Caudate nucleus (tissue), 63 donors: ENCODE measurements at places on chromosomes 1 and 21.
A peak's percentile ranks its signal among the peaks of the same experiment; 100 is the strongest.

DNA sequence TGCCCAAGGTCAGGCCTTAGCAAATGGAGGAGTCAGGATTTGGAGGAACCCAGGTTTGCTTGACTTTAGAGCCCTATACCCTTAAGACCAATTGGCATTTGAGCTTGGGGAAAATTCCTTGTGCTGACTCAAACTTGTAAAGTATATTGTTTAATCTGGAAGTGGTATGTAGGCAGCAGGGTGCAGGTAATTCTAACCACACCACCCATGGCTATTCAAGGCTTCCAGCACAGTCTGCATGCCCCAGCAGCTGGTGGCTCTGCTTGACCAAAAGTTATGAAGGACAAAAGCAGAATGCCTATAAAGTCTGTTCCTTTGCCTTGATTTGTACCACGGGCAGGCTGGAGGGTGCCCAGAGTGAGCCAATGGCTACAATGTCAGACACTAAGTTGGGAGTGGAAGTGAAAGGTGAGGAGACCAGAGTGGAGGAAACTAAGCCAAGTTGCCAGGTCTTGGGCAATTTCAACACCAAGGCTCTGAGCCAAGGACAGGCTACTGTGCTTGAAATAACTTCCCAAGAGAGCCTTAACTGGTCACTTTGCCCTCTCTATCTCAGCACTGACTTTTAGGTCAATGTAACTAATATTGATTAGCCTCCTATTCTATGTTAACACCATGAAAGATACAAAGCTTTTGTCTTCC, 4.7 kb upstream of the G0S2 start:
- DNase-seq, result no peak

DNA sequence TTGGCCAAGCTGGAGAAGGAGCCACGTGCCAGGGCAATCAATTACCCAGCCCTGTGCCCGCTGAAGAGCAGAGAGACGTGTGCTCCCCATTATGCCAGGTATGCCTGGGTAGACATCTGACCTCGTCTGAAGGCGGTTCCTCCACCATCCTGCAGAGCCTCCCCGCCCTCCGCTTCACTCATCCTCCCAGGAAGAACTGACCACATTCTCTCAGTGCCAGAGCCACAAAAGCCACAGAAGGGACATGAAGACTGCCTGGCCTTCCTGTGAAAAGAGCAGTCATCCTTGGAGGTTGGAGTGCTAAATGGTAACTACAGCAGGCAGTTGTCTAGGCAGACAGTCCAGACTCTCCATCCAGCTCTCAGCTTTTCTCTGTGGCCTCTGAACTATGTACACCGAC, 12.0 kb downstream of the SYT2 start:
- no peak for DNase-seq

DNA sequence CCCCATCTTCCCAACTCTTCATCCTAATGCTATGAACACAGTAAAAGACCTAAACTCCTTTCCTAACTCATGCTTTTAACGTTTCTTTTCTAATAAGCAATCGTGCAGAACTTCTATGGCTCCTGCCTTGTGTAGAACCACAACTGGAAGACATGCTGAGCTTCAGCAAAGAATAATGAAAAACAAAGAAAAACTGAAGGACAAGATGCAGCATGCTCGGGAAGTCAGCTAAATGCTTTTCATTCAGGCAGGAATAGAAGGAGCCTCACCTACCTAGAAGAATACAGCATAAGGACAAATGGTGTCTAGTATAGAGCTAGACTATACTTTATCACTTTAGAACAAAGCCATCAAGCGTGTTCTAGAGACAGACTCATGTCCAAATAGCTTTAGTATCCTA, 45.9 kb downstream of the LUZP1 start:
- DNase-seq, result no peak

- DNase-seq, result no peak
Observed at GRCh38 chr21:38888991-38889561, 83.3 kb downstream of the ETS2 start.

DNA sequence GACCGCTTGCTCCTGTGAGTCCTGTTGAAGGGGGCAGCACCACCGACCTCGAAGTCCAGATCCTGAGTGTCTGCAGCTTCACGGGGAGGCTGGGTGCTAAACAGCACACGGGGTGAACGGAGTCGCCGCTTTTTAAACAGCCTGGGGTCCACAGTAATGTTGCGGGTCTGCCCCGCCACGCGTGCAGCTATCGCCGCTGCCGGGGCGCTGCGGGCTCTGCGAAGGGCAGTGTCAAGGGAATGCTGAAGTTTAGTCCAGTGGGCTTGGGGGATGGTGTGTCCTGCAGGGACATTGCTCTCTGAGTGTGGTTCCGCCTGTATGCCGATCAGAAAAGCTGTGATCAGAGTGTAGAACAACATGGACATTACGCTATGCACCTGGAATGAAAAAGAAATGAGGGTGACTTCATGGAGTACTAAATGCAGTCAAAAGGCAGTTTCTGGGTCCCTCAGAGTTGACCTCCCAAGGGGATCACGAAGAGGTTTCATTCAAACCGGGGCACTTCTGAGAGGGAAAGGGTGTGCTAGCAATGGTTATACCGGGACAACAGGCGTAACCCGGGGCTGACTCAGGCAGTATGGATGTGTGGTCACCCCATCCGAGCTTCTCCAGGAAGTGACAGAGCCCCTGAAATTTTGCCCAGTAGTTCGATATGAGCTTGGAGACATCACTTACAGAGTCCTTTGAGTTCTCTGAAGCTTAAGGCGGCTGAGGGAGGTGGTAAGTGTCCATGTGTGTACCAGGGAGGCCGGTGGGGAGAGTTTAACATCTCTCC, 51.4 kb downstream of the NGF start:
- DNase-seq, result no peak

DNA sequence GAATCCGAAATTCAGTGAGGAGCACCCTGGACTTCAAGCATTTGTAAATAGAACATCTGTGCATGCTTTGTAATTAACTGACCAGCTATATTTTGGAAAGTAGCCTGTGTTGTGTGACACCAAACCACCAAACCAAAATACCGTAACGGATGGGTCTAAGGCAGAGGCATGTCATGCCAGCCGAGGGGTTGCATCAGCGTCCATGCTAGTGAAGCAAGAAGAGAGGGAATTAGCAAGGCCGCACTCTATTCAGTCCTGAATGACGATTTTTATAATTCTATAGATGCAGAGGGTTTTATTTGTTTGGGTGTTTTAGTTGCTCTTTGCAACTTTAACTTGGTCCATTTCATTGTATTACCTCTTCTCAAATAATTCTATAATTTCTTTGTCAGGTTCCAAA, 116.8 kb upstream of the SMYD2 start:
- no peak for DNase-seq

GRCh38 chr1:213988507-213989001, 781 bp downstream of the PROX1 start:
- DNase-seq, result no peak

GRCh38 chr1:221263831-221264767, 384.9 kb downstream of the HLX start:
- DNase-seq, result peak; percentile 8

DNA sequence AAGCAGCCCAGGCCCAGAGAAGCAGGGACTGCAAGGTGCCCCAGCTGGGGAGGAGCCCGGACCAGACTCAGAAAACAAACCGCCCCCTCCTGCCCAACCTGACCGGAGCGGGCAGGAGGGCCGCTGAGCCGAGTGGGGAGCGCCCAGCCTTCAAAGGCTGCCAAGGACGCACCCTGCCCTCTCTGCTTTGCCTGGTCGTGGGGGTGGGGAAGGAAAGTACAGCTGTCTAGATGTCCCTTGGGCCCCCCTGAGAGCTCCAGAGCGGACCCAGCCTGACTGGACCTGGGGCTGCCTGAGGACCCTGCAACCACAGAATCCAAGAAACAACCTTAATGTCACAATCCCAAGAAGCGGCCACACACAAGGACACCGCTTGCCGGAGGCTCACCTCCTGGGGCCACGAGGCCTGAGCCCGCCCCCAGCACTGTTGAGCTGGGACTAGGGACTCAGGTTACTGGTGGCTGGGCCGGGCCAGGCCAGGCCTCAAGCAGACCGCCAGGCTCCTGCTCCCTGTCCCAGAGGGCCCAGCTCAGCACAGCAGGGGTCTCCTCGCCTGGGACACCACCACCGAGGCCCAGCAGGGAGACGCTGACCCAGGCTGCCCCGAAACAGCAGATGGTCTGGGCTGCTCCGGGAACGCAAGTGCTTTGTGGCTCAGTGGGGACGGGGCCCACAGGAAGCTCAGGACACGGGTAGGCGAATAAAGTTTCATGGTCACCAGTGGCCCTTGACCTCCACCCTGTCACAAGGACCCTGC, 1.4 kb downstream of the DVL1 start:
- DNase-seq, result no peak

- no peak for DNase-seq
Observed at GRCh38 chr1:114105421-114105979, 48.2 kb downstream of the SYT6 start.

DNA sequence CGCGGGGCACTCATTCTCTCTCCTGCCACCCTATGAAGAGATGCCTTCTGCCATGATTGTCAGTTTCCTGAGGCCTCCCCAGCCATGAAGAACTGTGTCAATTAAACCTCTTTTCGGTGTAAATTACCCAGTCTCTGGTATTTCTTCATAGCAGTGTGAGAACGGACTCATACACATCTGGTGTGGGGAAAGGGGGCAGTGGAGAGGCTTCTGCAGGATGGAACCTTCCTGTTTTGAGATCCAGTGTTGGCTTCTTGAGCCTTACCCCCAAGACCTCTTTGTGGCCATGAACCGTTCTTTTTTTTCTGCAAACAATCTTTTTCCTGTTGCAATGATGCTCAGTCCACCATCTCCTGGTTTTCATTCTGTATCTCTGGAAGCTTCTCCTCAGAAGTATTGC, 248.4 kb downstream of the PRDM2 start:
- DNase-seq, result no peak

DNA sequence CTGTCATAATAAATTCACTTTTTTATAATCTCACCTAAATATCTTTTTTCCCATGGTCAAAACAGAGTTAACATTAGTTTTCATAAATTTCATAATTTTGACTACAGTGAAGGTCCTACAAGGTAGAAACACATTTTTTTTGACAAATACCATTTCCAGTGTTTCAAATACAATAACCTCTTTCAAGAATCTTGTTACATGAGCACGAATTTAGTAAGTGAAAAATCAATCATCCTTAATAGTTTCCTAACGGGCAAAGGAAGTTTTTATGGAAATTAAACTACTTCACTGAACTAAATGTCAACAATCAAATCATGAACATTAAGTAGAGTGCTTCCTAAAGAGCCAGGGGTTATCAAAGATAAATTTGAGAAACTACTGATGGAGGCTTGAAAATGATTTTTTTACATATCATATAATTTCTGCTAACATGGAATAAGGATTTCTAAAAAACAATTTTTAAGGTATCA, 35.4 kb downstream of the ABL2 start:
- no peak for DNase-seq

DNA sequence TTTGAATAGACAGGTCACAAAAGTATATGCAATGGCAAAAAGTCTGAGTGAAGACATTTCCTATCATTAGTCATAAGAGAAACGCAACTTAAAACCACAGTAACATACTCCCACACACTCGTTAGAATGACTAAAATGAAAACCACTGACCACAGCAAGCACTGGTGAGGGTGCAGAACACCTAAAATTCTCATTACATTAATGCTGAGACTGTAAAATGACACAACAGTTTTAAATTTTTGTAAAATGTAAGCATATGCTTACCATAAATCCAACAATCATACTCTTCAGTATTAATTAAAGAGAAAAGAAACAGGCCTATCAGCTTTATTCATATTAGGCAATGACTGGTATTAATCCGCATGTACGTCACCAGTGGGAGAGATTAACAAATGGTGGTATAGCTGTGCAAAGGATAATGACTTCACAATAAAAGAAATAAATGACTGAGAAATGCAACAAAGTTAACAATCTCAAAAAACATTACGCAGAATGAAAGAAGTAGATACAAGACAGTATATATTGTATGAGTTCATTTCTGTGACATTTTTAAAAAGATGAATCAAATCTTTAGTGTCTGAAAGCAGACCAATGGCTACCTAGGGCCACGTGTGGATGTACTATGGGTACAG, 253.5 kb downstream of the AKT3 start:
- DNase-seq, result no peak

GRCh38 chr21:37848721-37849490, 67.4 kb downstream of the KCNJ6 start:
- no peak for DNase-seq

DNA sequence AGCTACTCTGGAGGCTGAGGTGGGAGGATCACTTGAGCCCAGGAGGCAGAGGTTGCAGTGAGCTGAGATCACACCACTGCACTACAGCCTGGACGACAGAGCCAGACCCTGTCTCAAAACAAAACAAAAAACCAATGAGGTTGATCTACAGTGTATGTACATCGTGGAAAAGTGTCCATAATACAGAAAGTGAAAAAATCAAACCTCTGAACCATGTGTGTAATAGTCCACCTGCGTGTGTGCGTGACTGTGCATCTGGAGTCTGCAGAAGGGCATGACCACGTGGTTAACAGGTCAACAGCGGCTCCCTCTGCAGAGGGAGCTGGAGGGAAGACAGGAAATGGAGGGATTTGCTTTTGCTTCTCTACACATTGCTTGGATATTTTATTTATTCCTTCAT, 32.4 kb upstream of the ENO1 start:
- DNase-seq, result no peak

- no peak for DNase-seq
Observed at GRCh38 chr1:5493851-5494311, 498.3 kb downstream of the NPHP4 start.

- no peak for DNase-seq
Observed at GRCh38 chr1:20321573-20321972, 30.9 kb downstream of the VWA5B1 start.

GRCh38 chr1:200028586-200029034, 1.1 kb downstream of the NR5A2 start:
- no peak for DNase-seq

DNA sequence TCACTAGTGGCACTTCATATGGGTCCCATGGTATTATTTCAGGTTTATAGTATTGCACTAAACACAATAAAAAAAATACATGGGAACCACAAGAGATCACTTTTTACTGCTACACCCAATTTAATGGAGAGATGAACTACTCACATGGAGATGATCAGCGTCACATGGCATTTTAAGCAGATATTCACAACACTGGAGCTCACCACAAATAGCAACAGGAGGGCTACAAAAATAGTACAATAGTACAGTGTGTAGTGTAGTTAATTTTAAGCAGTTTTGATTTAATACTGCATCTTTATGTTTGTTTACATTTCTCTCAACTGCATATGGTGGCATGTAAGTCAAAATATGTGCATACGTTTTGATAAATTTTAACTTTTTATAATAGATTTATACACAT, 31.0 kb downstream of the SNX7 start:
- DNase-seq, result no peak

DNA sequence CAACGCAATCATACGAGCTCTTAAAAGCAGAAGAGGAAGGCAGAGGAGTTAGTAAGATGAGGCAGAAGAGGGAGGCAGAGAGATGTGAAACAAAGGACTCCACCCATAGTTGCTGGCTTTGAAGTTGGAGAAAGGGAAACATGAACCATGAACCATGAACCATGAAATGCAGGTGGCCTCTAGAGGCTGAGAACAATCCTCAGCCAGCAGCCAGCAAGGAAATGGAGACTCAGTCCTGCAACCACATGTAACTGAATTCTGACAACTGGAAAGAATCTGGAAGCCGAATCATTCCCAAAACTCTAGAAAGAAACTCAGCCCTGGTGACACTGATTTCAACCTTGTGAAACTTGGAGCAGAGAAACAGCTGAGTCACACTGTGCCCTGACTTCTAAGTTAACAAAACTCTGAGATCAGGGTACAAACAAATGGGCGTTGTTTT, 10.1 kb downstream of the DIPK1A start:
- no peak for DNase-seq

GRCh38 chr1:15337656-15338402, 71.9 kb upstream of the EFHD2 start:
- DNase-seq, result no peak

- DNase-seq, result no peak
Observed at GRCh38 chr21:36461277-36461917, 18.5 kb downstream of the CLDN14 start.
